ENCODE measurements at places on chromosomes 1 and 21. TPM values are rescaled to one million over a fixed set of nuclear protein-coding genes. Genes with fewer than 3 reads are reported as not detected.

DIP2A gene
- 18.2 TPM for polyA plus RNA-seq

SLAMF6 gene
- polyA plus RNA-seq, result 1.1 TPM

- DNase-seq, result no peak
Observed at GRCh38 chr1:68308034-68308433, 75.7 kb upstream of the WLS start.

GRCh38 chr1:88746916-88747315 lies 62.8 kb downstream of the PKN2 start:
- DNase-seq, result no peak

PROK1 gene
- polyA plus RNA-seq, result 5.3 TPM

DNA sequence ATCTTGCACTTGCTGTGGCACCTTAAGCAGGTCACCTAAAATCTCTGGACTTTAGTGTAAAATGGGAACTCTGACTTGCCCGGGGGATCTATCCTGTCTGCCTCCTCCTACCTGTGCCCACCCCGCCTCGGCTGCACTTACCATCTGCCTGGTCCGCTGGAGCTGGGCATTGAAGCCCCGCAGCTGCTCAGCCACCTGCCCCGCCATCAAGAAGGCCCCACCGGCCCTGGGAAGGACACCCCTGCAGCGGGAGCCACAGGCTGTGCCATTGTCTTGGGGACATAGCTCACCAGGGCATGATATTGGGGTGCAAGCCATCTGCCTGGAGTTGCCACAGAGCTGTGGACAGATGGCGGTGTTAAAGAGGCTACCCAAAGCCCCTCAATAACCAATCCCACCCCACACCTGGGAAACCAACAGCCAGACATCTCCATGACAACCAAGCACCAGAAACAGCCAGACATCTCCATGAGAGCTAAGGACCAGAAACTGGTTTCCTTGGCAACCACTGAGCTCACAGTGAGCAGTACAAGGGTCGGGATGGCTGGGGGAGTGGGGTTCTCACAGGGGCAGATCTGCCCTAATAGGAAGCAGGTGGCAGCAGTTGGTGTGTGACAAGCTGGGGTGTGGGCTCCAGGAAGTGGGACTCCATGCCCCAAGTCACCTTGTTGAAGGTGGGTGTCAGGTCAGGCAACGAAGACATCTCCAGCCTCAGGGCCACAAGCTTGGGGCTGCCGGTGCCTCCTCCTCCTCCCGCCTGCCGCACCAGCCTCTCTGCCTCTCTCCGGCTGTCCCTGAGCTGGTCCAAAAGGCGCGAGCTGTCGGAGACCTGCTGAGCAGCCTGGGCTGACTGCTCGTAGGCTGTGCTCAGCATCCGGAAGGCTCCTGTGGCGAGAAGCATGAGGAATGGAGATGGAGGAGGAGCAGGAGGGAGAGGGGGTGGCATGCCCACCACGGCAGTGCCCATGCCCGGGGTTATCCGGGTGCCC lies 29.1 kb downstream of the LAMB3 start:
- DNase-seq, result no peak

CFAP74 gene
- polyA plus RNA-seq, result 0.23 TPM

DNA sequence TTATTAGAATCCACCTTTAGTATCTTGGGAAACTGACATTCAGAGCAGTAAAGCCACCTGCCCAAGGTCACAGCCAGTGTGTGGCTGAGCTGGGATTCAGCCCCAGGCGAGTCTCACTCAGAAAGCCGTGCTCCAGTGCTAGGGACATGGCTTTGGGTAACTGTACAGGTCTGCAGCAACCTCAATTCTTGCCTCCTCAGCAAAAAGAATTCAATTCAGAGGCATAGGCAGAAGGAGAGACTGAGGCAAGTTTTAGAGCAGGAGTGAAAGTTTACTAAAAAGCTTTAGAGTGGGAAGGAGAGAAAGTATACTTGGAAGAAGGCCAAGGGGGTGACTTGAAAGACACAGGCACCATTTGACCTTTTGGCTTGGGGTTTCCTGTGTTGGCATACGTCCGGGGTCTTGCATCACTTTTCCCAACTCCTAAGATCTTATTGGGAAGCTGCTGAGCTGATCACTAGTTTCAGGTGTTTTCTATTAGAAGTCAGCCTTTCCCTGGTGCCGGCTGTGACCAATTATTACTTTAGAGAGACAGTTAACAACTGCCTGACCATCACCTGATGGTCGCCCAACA lies 529.3 kb downstream of the MATN1 start:
- no peak for DNase-seq

- DNase-seq, result no peak
Observed at GRCh38 chr1:17145648-17146047, 26.4 kb upstream of the PADI2 start.

- DNase-seq, result peak; percentile 33
Observed at GRCh38 chr1:45205910-45206721, at the start of gene ZSWIM5. TSS of gene ZSWIM5 (minus strand) at chr1:45206605. CDS start at chr1:45206350, 255 bp downstream.

GRCh38 chr1:192343344-192343743 lies 26.6 kb downstream of the RGS21 start:
- DNase-seq, result no peak

DNA sequence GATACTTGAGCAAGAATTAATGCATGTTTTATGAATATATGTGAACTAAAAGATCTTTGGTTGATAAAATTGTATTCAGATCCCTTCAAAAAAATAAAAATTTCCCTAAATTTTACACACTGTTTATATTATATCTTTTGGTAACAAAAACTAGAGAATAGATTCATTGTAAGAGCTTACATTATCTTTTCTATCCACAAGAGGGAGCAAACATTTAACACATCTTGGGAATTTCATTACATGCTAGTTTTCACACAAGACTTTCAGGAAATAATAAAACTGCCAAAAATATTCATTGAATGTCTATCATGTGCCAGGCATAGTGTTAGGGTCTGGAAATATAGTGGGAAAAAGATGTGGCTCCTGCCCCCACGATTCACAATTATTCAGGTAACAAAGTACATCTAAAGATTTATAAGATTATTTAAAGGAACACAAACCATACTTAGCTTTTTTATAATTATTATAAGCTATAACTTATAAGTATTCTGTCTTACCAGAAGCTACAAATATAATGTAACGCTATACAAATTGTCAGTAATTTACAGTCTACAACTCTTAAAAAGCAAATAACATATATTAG lies 30.6 kb downstream of the FAF1 start:
- DNase-seq, result no peak

- no peak for DNase-seq
Observed at GRCh38 chr1:152188673-152189591, 29.9 kb upstream of the RPTN start.

CTPS1 gene
- polyA plus RNA-seq, result 43.8 TPM

- no peak for DNase-seq
Observed at GRCh38 chr1:188904201-188904600, 1573.5 kb downstream of the BRINP3 start.

RBM11 gene
- 0.56 TPM for polyA plus RNA-seq

CDK18 gene
- 6.0 TPM for polyA plus RNA-seq

DNA sequence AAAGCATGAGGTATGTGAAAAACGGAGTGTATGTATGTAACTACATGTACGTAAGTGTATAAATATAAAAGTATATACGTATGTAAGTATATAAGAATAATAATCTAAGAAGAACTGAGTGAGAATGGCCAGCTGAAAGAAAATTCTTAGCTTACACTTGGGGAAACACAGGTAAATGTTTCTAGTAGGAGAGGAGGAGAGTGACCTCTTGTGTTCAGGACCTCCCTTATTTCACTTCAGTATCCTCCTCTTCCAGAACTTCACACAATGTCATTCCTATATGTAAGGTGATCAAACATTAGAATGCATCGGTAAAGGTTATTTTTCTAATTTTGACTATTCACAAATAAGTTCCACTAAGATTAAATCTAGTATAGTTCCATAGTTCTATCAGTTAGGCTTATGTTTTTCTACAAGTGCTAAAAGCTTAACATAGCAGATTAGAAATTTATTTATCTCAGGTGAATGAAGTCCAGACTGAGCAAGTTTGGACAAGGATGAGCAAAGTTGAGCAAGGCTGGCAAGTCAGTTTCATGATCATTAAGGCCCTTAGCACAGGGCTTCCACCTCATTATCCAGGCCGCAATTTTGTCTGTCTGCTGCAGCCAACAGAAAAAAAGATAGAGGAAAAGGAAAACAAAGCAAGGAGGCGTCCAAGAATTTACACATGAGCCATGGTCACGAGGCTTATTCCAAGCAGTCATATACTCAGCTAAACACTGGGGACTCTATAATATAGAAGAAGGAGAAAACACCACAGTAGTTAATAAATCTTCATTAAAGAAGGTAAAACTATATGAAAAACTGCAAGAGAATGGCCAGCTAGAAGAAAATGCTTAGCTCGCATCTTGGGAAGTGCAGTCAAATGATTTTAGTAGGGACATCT lies 7.1 kb upstream of the MROH9 start:
- no peak for DNase-seq

NUF2 gene
- 0.48 TPM for polyA plus RNA-seq

- no peak for DNase-seq
Observed at GRCh38 chr1:1670866-1671265, 12.1 kb upstream of the CDK11B start.

GUCA2A gene
- polyA plus RNA-seq, result not detected

ATP1A2 gene
- polyA plus RNA-seq, result 41.5 TPM

DNA sequence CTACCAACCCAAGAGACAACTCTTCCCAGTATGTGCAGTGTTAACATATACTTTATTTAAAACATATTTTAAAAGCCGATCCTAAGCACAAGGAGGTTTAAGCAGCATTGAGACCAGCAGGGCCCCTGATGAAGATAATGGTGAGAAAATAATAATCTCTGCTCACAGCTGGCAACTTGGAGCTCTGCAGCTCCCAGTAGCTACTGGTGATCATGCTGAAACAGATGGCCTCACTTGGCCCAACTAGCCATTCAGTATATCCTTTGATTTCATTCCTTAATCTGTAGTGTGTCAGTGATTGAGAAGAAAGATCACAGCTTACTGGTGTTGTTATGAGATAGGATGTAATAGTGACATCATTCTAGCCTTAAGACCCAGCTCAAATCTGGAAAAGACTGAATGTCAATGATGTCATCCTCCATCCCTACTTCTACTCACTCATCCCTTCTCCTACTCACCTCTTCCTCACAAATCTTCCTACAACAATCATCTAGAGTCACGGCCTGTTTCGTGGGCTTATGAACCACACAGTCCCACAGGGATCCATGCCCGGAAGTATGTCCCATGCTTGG lies 817.9 kb downstream of the PLA2G4A start:
- no peak for DNase-seq

DNA sequence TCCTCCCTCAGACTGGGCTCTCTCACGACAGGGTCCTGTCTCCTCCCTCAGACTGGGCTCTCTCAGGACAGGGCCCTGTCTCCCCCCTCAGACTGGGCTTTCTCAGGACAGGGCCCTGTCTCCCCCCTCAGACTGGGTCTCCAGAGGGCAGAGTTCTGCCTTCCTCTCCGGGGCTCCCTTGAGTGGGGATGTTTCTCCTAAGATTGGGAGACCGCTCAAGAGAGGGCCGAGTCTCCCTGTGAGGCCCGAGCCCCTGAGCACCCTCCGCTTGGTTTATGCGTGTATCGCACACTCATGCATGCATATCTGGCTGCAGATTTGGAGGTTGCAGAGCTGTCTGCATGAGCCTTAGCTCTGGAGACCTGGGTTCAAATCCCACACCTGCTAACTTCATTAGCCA lies 39.3 kb upstream of the CSF3R start:
- no peak for DNase-seq

DNA sequence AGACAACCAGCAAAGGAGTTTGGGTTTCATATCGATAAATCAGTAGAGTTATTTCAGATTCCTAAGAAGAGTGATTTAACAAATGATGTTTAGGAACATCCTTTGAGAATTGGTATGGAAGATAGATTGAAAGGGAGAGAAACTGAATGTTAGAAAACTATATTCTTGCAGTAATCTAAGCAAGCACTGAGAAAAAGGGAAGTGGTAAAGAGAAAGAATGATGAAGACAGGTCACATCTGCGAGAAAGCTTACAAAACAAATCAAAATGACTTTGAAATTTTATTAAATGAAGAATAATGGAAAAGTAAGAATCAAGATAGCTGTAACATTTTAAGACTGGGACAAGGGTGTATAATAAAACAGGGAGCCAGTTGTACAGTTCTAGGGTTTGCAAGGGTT lies 177.0 kb downstream of the HS2ST1 start:
- DNase-seq, result no peak

GRCh38 chr1:18470671-18471355 lies 9.9 kb upstream of the KLHDC7A start:
- DNase-seq, result no peak

- no peak for DNase-seq
Observed at GRCh38 chr21:27586986-27587385, 620.1 kb upstream of the ADAMTS5 start.

DNA sequence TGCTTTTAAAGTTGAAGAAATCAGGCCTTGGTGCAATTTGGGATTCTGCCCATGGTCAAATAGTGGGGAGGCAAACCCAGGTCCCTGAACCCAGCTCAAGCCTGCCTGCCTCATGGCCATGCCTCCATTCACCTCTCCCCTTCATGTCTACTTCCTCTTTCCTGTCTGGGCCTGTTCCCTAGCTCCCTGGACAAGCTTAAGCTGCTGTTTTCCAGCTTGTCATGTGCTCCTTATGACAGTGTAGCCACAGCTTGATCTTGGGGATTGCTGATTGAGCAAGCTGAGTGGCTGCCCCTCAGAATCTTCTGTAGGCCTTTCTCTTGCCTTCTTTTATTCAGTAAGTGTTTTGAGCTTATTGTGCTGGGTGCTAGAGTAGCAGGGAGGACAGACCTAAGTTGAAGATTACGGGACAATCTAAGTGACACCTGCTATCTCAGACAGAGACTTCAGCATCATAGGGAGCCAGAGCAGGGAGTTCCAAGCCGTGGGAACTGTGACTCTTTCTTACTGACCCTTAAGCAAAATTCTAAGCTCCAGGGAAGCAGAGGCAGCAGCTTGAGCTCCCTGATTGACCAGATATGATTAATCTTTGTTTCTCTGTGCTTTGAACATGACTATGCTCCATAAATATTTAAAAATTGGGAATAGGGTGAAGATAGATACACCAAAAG lies 520 bp upstream of the MR1 start:
- DNase-seq, result peak; percentile 59

DNA sequence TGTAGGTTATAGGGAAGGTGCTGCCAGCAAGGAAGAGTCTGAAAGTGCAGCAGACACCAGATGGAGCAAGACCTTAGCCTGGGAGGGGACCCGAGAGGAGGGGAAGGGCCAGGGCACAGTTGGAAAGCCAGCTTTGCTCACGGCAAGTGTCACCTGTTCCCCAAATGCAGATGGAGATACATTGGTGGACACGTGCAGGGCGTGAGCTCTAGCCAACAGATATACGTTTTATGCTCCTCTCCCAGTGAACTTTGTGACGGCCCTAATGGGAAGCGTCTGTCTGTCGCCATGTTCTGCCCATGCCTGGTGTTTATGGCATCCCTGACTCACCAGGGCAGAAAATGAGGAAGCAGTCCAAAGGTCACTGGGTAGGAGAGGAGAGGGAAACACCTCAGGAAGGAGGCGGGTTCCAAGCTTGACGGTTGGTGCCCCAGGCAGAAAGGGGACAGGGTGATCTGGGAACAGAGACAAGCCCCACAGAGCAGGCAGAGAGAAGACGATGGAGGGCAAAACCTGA lies 7.6 kb downstream of the GPA33 start:
- no peak for DNase-seq

- no peak for DNase-seq
Observed at GRCh38 chr1:197374428-197374827, 106.4 kb downstream of the CRB1 start.

SLC25A44 gene
- 13.9 TPM for polyA plus RNA-seq
